Progenitor cell of endocrine pancreas (in vitro differentiated cells): ENCODE measurements at places on chromosomes 11 and 22. TPM values are rescaled to one million over a fixed set of nuclear protein-coding genes. Genes with fewer than 3 reads are reported as not detected.

IGLL1 gene
- total RNA-seq, result not detected in 2 replicates

DNA sequence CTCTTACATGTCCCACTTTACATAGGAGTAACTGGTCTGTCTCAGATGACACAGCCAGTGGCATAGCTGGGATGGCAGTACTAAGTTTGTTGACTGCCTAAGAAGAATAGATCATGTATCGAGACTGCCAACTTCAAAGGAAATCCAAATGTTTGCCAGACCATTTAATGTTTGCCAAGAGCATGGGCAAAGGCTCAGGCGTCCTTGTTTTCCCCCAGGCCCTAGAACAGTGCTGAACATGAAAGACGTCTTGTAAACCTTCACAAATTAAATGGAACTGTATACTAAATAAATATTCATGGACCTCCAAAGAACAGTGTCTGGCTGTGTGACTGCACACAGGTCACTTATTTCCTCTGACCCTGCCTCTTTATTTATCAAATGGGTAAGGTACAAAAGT, 234.7 kb upstream of the CCDC90B start:
- H3K4me3 ChIP-seq, result no peak overlapping the region
- H3K4me1 ChIP-seq, result peaks cover 6% of the 10 kb centered on the region
- no peaks in the 10 kb centered on the region for H3K36me3 ChIP-seq
- DNase-seq, result no peak

GRCh38 chr11:86671531-86672006, 847 bp downstream of the ME3 start:
- no peak for DNase-seq
- H3K36me3 ChIP-seq, result no peaks in the 10 kb centered on the region

RABL2B gene
- 88.6 and 88.7 TPM in 2 replicates for total RNA-seq
